ENCODE measurements at places on chromosomes 7 and 10.
A peak's percentile ranks its signal among the peaks of the same experiment; 100 is the strongest.

DNA sequence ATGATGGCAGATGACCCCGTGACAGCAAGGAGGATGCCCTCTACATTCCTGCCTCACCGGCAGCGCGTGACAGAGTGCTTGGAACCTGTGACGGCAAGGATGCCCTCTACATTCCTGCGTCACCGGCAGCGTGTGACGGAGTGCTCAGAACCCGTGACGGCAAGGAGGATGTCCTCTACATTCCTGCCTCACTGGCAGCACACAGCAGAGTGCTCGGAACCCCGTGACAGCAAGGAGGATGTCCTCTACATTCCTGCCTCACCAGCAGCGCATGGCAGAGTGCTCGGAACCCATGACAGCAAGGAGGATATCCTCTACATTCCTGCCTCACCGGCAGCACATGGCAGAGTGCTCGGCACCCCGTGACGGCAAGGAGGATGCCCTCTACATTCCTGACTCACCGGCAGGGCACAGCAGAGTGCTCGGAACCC lies 231.0 kb downstream of the DIP2C start:
- no peak for DNase-seq

- DNase-seq = no peak
Observed at GRCh38 chr10:69414036-69415018, 2.4 kb downstream of the TACR2 start.

- no peak for DNase-seq
Observed at GRCh38 chr7:28081016-28081415, 99.6 kb downstream of the JAZF1 start.

- no peak for DNase-seq
Observed at GRCh38 chr10:71220689-71221540, 8.5 kb downstream of the UNC5B start.

DNA sequence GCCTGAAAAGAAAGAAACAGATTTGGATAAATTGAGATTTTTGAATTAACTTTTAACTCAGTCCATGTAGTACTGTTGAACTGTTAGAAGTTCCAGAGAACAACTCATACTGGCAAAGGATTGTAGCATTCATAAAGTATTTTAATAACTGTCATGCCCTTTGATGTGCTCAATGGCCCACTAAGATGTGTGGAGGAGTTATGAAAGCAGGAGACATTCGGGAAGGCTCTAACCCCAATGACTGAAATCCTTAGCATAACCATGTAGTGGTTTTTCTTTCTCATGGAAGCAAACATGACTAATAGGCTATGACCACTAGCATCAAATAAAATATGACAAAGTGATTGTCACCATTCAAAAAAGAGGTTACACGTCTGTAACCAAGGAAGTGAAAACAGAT lies 25.7 kb downstream of the CYP3A7 start:
- no peak for DNase-seq

- DNase-seq = no peak
Observed at GRCh38 chr7:121390109-121390508, 6.0 kb downstream of the FAM3C start.

GRCh38 chr10:74510594-74510993 lies 315.8 kb upstream of the KAT6B start:
- DNase-seq = no peak

DNA sequence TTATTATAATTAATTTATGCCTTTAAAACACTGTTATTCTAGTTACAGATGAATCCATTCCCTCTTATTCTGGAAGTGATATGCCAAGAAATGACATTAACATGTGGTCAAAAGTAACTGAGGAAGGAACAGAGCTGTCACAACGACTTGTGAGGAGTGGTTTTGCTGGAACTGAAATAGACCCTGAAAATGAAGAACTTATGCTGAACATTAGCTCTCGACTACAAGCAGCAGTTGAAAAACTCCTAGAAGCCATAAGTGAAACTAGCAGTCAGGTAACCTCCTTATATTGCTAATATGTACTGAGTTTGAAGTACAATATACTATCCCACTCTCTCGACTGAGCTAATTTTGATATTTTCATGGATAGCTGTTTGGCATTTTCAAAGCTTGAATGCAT lies 81.6 kb downstream of the CYP51A1 start:
- DNase-seq = no peak

DNA sequence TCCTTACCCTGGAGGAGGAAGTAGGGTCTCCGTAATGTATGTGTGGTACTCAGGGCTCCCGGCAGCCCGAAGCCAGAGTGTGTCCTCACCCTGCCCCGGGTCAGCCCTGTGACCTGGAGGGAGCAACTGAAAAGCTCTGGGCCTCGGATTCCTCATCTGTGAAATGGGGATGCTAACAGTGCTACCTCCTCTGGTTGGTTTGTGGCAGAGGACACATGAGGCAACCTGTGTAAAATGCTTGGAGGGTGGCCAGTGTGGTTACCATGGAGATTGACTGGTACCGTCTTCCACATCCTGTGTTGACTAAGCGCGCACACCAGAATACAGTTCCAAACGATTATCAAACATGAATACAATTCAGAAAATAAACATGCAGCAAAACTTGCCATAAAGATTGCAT lies 163.8 kb upstream of the KLF6 start:
- peak; percentile 46 for DNase-seq

GRCh38 chr7:116162992-116163391 lies 47.3 kb upstream of the TES start:
- DNase-seq = no peak

- no peak for DNase-seq
Observed at GRCh38 chr10:70540089-70540788, 61.7 kb downstream of the PALD1 start.

DNA sequence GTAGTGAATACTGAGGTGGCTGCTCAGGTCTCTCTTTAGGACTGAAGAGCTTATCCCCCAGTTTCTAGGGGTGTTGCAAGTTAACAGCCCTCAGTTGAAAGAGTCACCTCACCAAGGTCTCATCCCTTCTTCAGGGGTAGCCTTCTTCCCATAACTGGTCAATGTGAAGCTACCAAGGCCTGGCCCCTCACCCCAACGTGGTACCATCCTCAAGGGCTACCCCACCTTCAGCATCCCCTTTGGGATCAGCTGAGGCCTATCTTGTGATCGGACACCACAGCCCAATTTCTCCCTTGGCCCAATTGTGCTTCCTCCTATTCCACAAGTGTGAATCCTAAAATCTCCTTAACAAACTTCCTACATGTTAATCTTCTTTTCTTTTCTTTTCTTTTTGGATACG lies 289.5 kb upstream of the MKLN1 start:
- no peak for DNase-seq

Measured in muscle of leg (tissue), 16 donors.